ENCODE measurements at places on chromosomes 2 and 18.

GRCh38 chr2:62402156-62402555 is 103.8 kb downstream of the TMEM17 start:
- no peak for DNase-seq

GRCh38 chr2:197280015-197280702 is 30.4 kb downstream of the ANKRD44 start:
- no peak for DNase-seq

- DNase-seq = no peak
Observed at GRCh38 chr2:20583425-20583881, 67.4 kb downstream of the HS1BP3 start.

GRCh38 chr2:212426637-212427412 is 111.8 kb downstream of the ERBB4 start:
- DNase-seq = no peak

DNA sequence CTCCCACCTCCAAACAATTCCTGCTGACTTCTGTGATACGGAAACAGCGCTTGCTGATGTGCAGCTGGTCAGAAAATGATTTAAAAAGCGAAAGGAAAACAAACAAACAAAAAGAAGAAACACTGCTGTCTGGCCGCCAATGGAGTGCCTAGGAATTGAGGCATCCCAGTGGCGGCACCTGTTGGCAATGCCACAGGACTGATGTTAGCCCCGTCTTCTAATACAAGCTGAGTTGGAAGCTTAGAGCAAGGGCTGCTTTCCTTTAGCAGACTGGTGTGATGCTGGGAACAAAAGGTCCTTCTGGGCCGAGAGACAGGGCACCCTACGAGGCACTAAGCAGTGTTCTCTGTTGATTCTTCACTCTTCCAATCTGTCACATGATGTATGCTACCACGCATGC is 163.6 kb upstream of the REV1 start:
- DNase-seq = no peak

DNA sequence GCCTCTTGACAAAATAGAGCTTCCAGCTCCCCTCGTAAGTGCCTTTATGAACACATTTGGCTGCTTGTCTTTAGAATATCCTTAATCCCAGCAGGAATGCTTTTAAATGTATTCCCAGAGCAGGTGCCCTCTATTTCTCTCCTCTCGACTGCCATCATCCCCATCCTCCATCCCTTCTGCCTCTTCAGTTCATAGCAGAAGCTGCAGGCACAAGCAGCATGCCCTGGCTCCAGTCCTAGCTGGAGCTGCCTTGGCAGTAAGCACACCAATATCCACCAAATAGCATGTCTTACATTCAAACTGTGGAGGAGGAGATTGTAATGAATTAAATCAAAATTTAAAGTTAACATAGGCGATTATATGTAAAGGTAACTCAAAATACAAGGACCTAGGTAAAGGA is 891.3 kb upstream of the SLC39A10 start:
- DNase-seq = no peak

DNA sequence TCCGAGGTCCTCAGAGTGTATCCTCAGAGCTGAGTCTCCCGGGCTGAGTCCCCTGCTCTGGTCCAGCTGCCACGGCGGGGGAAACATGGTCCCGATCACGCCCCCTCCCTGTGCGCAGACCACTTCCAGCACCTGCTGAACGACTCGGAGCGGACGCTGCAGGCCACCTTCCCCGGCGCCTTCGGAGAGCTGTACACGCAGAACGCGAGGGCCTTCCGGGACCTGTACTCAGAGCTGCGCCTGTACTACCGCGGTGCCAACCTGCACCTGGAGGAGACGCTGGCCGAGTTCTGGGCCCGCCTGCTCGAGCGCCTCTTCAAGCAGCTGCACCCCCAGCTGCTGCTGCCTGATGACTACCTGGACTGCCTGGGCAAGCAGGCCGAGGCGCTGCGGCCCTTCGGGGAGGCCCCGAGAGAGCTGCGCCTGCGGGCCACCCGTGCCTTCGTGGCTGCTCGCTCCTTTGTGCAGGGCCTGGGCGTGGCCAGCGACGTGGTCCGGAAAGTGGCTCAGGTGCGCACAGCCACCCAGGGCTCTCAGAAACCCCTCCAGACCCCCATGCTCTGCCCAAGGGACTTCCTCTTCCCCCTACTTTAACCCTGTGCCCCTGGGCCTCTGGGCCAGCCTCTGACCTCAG is 26.7 kb downstream of the GPC1 start:
- no peak for DNase-seq

DNA sequence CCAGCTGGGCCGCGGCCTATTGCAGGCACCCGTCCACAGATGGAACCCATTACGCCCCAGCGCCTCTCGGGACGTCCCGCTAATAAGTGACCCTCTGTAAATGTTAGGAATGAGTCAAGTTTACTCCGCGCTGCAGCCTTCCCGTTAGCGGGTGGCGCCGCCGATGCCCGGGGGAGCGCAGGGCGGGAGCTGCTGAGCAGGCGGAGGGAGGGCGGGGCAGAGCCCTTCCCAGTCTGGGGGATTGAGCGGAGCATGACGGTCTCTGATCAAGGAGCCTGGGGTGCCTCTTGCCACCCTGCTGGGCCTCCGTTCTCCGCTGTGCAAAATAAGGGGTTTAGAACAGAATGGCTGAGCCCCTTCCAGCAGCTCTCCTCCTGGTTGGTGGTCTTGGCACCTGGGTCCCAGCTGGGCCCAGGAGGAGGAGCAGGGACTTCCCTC is 10.5 kb downstream of the CROCC2 start:
- DNase-seq = no peak

DNA sequence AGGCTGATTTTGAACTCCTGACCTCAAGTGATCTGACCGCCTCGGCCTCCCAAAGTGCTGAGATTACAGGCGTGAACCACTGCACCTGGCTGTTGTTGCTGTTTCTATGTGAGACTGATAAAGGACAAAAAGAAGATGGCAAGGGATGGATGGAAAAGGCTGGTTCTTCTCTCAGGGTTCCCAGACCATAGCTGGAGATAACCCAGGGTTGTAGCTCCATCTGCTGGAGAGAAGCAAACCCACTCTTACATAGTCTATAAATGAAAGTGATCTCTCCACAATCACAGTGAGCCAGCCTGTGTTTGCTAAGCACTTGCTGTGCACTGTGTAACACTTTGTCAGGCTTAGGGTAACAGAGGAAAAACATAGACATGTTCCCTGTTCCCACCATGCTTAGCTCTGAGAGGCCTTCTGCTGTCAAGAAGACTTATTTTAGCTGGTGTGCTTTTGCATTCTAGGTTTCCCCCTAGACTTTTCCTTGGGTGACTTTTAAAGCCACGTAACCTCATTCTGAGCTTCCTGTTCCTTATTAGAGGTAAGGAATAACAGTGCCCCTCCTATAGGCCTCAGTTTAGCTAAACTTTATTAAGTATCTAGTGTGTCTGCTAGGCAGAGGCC is 49.7 kb downstream of the LIMS1 start:
- no peak for DNase-seq

DNA sequence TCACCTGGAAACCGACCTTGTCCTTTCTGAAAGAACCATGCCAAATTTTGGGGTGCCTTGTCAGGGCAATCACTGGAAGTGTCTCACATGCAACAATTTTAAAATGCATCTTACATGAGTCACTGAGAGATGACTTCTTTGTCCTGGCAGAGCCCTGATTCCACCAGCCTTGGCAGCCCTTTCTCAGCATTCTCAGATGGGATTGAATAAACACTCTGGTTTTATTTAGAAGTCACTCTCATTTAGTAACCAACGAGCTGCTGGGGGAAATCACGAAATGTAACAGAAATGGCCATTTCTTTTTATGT is 3.8 kb upstream of the ATP8B1 start:
- DNase-seq = no peak

DNA sequence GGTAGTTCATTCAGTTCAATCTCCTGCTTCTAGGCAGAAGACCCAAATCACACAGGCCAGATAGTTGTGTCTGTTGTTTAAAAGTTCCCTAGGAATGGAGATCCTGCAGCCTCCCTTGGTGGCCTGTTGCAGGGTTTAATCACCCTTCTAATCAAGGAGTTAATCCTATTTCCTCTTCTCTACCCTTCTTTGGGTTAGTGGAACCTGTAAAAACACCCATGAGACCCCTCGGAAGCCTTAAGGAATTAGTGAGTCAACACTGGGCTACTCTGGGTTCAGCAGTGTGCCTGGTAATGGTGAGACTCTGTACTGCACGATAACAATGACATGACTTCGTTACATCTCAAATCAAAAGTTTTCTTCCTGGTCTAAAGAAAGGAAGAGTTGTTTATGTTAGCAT is 217.6 kb upstream of the NRP2 start:
- DNase-seq = no peak

GRCh38 chr2:173572848-173573247 is 218.2 kb downstream of the CDCA7 start:
- no peak for DNase-seq

DNA sequence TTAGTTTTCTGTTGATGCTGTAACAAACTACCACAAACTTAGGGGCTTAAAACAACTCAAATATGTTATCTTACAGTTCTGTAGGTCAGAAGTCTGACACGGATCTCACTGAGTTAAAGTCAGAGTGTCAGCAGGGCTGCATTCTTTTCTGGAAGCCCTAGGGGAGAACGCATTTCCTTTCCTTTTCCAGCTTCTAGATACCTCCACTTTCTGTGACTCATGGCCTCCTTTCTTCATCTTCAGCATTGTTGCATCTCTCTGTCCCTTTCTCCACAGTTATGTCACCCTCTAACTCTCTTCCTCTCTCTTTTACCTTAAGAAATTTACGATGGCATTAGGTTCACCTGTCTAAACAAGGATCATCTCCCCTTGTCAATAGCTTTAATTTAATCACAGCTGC is 13.3 kb upstream of the PPP4R1 start:
- no peak for DNase-seq

DNA sequence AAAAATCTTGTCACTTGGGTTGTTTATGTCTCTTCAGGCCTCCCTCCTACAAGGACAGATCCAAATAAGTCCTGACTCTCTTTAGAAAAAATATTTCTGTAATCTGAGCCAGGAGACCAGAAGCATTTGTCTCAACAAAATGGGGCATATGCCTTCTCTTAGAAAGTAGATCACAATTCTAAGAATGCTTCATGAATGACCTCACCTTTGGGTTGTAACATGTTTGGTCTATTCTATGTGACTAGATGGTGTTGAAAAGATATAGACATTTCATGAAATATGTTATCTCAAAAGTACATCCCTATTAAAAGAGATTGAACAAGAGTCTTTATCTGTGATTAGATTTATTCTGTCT is 159.0 kb upstream of the SETBP1 start:
- DNase-seq = no peak

DNA sequence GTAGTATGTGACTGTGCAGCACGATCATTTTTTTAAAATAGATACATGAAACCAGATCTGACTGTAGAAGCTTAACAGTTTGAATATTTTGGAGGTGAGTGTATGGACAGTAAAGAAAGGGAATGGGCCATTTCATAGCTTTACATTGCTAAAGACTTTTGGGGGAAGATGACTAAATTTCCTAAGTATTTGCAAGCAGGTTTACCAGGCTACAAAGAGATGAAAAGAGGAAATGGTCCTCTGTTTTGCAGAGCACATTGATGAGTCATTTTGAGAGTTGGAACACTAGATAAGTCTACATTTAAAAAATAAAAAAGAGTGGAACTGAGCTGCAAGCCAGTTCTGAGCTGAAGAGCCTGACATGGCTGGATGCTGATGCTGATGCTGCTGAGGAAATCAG is 115.7 kb upstream of the LRATD1 start:
- DNase-seq = no peak

- DNase-seq = no peak
Observed at GRCh38 chr2:98730053-98730706, 752 bp downstream of the MGAT4A start.

DNA sequence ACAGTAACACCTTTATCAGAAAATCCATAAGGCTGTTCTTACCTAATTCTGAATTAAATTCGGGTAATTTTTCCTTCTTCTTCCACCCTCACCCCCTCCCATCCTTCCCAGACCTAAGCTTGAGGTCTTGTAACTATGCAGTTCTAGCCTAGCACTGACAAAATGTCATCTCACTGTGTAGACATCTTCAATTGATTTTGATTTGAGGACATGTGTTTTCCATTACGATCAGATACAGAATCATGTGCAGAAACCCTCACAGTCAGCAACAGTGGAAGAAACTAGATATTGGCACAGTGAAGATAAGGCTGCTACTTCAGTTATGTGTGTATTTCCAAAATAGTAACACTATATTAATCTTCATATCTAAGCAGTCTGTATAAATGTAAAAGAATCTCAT is 244.6 kb downstream of the THSD7B start:
- no peak for DNase-seq

DNA sequence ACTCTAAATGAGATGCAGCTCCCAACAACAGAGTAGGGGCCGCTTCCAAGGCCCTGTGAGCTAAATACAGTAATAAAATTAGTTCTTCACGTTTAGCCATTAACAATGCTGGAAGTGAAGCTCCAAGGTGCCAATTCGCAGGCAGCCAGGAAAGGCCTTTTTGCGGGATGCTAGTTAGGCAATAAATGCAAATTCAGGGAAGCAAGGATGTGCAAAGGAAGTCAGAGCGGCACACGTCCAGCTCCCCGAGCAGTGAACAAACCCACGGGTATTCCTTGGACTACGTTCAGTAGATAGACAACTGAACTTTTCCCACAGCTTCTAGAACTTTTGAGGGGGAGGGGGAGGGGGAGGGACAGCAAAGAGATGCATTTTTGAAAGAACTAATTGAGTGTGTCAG is 6.9 kb downstream of the ZNF516 start:
- no peak for DNase-seq

- DNase-seq = no peak
Observed at GRCh38 chr2:139162456-139162855, 382.3 kb upstream of the NXPH2 start.

DNA sequence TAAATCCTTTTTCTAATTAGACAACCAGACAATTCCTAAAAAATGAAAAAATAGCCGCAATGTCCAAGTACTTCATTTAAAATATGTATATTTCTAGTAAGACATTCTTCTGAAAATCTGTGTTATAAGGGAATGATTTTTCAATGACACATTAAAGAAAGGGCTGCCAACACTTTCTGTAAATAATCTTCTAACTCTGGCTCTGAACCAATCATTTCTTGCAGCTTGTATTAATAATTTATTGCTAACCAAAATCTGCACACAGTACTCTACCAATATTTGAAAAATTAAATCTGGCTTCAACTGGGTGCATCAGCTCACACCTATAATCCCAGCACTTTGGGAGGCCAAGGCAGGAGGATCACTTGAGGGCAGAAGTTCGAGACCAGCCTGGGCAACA is 8.3 kb downstream of the NFU1 start:
- no peak for DNase-seq

DNA sequence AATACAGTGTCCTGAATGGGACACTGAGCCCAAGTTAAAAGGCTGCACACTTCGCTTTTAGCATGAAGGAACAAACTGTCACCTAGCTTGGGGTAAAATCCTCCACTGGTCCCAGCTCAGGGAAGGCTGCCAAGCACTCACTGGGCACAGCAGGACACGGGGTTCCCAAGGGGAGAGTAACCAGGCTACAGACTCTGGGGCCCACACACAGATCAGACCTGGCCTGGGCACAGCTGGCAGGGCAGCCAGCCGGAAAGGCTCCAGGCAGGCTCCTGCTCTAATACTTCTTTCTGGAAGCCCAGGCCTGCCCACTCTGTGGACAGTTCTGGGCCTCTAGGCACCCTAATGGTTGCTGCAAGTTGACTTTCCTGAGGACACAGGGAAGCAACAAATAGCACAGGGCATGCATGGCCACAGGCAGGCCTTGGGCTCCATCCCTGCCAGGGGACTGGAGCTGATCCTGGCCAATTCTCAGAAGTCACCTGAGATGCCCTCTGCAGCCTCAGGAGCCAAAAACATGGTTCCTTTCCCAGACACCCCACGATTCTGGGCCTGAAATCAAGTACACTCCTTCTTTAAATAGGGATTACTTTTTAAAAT is 18.7 kb upstream of the SULT1C3 start:
- DNase-seq = no peak

- DNase-seq = no peak
Observed at GRCh38 chr18:48889115-48889941, 61.4 kb downstream of the SMAD7 start.

- no peak for DNase-seq
Observed at GRCh38 chr2:10149635-10150034, 27.1 kb downstream of the RRM2 start.
